ENCODE measurements at places on chromosomes 12 and 14. TPM values are rescaled to one million over a fixed set of nuclear protein-coding genes. Genes with fewer than 3 reads are reported as not detected.

Gene KRT85
- total RNA-seq, result not detected

GRCh38 chr14:71555654-71556559 lies 376.3 kb upstream of the RGS6 start:
- DNase-seq, result peak; percentile 75

- DNase-seq, result no peak
Measured at GRCh38 chr12:20815574-20815973, 5.1 kb downstream of the SLCO1B3 start.

- DNase-seq, result no peak
Measured at GRCh38 chr12:108802101-108802961, 55.1 kb downstream of the SSH1 start.

- DNase-seq, result no peak
Measured at GRCh38 chr12:39301422-39301821, 141.5 kb downstream of the KIF21A start.

Gene SCNN1A
- under 0.01 TPM for total RNA-seq

DNA sequence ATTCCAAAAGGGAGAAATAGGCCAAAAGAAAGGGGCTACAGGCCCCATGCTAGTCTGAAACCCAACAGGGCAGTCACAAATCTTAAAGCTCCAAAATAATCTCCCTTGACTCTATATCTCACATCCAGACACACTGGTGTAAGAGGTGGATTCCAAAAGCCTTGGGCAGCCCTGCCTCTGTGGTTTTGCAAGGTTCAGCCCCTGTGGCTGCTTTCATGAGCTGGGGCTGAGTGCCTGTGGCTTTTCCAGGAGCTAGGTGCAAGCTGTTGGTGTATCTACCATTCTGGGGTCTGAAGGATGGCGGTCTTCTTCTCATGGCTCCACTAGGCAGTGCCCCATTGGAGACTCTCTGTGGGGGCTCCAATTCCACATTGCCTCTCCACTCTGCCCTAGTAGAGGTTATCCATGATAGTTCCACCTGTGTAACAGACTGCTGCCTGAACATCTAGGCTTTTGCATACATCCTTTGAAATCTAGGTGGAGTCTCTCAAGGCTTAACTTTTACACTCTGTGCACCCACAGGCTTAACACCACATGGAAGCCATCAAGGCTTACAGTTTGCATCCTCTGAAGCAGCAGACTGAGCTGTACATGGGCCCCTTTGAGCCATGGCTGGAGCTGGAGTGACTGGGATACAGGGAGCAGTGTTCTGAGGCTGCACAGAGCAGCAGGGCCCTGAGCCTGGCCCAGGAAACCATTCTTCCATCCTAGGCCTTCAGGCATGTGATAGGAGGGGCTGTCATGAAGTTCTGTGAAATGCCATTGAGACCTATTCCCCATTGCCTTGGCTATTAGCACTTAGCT lies 66.5 kb upstream of the ABCD2 start:
- DNase-seq, result no peak

GRCh38 chr14:68249661-68250451 lies 430.3 kb downstream of the RAD51B start:
- no peak for DNase-seq

- peak; percentile 29 for DNase-seq
Measured at GRCh38 chr12:96063046-96063445, 27.7 kb upstream of the LTA4H start.

GRCh38 chr12:12028668-12029402 lies 41.9 kb upstream of the BCL2L14 start:
- DNase-seq, result no peak

DNA sequence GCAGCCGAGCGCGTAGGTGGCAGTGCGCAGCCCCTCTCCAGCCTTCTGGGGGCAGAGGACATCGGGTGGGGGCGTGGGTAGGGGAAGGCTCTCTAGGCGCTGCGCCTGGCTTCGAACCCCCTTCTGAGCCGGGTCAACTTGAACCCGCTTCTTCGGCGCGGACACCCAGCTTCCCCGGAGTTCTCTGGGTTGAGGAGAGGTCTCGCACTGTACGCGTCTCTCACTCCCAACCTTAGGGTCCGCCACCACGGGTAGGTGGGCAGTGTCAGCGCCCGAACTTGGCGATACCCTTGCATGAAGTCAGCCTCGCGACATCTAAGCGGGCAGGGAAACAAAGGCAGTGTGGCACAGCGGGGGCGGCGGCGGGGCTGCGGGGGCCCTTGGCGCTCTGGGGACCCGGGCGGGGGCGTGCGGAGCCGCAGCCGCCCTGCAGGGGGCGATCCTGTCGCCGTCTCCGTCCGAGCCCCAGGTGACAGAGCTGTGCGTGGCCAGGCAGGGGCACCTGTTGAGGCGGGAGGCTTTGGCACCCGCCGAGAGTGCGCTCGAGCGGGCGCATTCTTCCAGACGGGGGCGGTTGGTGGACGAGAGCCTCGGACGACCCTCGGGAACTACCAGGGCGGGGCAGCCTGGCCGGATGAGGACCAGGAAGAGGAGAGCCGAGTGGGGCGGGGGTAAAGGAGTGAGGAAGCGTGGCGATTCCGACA lies 1.1 kb downstream of the GALNT16 start:
- peak; percentile 32 for DNase-seq

GRCh38 chr12:49507139-49507538 lies 31.7 kb upstream of the KCNH3 start:
- DNase-seq, result peak; percentile 78

Gene P3H3
- total RNA-seq, result 22.6 TPM

GRCh38 chr12:53964315-53964713 lies 8.6 kb upstream of the HOXC11 start:
- no peak for DNase-seq

Gene GNB3
- total RNA-seq, result 0.25 TPM

Gene KRT6C
- not detected for total RNA-seq

Data from dermis microvascular lymphatic vessel endothelial cell (primary cell).